Umbilical cord (tissue), 2 donors: ENCODE measurements at places on chromosomes 12 and 14. TPM values are rescaled to one million over a fixed set of nuclear protein-coding genes. Genes with fewer than 3 reads are reported as not detected.

Gene LTBP2
- total RNA-seq: 103 TPM

DNA sequence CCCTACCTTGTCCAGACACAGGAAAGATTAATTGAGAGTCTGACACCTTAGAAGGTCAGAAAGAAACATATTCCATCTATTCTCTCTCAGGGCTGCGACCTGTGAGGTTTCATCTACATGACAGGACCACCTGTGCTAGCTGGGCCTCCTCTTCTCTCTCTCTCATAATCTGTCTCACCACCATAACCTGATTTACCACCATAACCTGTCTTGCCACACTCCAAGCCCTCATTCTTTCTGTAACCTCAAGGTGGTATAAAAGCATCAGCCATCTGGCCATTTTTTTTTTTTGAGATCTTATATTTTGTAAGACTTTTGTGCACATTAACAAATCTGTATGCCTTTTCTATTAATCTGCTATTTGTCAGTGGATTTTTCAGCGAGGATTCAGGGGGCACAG is 75.5 kb downstream of the ACADS start:
- DNase-seq: peak; percentile 48

GRCh38 chr12:23533265-23533664 is 416.2 kb downstream of the SOX5 start:
- DNase-seq: no peak

- no peak for DNase-seq
Measured at GRCh38 chr14:51603495-51603894, 48.2 kb upstream of the FRMD6 start.

DNA sequence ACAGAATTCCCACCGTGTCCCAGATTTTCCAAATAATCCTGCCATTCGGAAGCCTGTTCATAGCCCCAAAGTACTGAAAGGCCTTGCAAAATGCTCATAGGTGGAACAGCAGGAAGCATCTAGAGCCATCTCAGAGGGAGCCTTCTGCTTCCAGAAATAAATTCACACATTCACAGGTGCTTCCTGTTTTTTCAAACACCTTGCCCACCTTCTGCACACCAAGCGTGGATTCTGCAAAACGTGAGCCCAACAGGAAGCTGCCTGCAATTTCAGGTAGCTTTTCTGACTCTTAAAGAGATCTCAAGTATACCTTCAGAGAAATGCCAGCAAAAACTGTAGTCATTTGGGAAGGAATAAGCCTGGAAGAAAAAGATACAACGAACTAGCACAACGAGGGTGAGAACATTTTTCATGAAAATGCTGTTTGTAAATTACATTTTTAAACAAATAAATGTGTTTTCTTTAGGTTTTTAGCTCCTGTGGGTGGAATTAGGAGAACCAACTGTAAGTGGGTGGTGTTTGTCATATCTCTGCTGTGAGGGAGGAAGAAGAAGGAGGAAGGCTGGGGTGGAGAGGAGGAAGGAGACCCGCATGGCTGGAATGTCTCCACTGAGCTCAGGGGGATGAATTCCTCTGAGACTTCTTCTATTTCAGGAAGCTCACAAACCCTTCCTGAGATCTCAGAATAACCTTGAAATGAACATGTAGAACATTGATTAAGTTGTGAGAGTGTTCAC is at the start of gene IFNG-AS1:
Gene IFNG-AS1 (plus strand): TSS at position 264 of the 737 bp plus-strand sequence.
- no peak for DNase-seq

- no peak for DNase-seq
Measured at GRCh38 chr14:71122866-71123565, 215.8 kb downstream of the PCNX1 start.
